Esophagus squamous epithelium (tissue), 5 donors: ENCODE measurements at places on chromosomes 12 and 14.
A peak's percentile ranks its signal among the peaks of the same experiment; 100 is the strongest.

- DNase-seq: no peak
These were observed 194.6 kb upstream of the FSCB start for GRCh38 chr14:44701563-44702263.

- DNase-seq: no peak
These were observed at the start of gene MTA1 for GRCh38 chr14:105419195-105420091. MTA1 (plus strand) TSS chr14:105419827; CDS start chr14:105420036, 209 bp downstream.

GRCh38 chr12:76201316-76201715 lies 116.8 kb upstream of the NAP1L1 start:
- DNase-seq: no peak

- DNase-seq: no peak
These were observed 87.3 kb upstream of the PLEKHA5 start for GRCh38 chr12:19042221-19042620.

DNA sequence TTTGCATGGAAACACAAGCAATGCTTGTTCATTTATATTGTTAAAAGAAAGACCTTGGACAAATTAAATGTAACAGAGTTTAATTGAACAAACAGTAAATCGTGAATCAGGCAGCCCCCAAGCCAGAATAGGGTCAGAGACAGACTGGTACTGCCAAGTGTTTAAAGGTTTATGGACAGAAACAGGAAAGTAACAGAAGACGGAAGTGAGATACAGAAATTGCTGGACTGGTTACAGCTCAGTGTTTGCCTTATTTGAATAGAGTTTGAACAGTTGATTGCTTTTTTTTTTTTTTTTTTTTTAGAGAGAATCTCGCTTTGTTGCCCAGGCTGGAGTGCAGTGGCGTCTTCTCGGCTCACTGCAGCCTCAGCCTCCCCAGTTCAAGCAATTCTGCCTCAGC lies 50.3 kb downstream of the DAO start:
- DNase-seq: no peak

- no peak for DNase-seq
These were observed 127.0 kb downstream of the SCAF11 start for GRCh38 chr12:45863332-45863731.

GRCh38 chr14:50854521-50854920 lies 17.3 kb upstream of the ABHD12B start:
- DNase-seq: no peak

GRCh38 chr12:131735153-131735456 lies 24.2 kb downstream of the SFSWAP start:
- DNase-seq: no peak

DNA sequence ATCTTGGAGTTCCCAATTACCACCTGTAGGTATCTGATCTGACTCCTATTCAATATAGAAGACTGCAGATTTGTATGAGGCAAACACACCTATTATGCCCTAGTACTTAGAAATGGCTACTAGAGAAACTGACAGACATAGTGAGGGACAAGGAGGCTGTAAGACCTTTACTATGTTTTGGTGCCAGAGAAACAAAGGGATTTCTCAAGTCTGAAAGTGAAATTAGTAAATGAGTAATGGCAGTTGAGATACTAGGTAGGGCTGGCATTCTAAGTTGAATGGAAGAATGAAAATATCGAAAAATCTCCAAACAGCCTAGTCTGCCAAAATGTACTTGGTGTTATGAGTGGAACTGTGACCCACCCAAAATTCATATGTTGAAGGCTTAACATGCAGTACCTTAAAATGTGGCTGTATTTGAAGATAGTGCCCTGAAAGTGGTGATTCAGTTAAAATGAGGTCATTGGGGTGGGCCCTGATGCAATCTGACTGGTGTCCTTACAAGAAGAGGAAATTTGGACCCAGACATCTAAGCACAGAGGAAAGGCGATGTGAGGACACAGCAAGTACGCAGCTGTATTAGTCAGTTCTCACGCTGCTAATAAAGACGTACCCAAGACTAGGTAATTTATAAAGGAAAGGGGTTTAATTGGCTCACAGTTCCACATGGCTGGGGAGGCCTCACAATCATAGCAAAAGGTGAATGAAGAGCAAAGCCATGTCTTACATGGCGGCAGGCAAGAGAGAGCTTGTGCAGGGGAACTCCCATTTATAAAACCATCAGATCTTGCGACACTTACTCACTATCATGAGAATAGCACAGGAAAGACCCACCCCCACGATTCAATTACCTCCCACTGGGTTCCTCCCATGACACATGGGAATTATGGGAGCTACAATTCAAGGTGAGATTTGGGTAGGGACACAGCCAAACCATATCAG lies 127.0 kb downstream of the APAF1 start:
- DNase-seq: no peak

DNA sequence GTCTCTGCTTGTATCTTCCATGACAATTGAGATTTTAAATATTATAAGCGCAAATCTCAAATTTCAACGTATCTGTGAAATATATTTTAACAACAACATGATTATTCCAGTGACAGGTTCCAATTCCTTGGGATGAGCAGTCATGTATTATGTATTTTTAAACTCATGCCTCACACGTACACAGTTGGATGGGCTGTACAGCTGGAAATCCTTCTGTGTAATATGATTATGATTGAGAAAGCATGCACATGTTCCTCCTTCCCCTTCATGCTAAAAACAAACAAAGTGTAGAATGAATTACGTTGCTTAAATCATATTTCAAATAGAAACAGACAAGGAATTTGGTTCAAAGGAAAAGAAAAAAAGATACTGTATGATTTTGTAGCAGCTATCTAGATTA lies 428.3 kb downstream of the TMTC2 start:
- no peak for DNase-seq

GRCh38 chr14:61252369-61253063 lies 28.6 kb downstream of the TMEM30B start:
- peak; percentile 11 for DNase-seq

DNA sequence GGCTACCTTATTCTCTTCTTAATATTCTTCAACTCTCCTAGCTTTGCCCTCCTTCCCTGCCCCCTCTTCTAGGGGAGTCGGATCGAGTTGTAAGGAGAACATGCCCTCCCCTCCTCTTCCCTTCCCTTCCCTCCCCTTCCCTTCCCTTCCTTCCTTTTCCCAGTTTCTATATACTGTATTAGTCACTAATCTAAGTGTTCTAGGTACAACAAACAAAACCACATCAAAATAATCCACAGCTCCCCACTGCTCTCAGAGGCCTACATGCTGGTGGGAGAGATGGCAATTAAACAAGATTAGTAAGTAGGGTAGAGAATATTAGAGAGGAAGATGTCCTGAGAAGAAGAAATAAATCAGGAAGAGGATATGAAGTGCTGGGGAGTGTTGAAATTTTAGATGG lies 119.9 kb upstream of the PZP start:
- no peak for DNase-seq

GRCh38 chr14:62497708-62498107 lies 547.5 kb downstream of the KCNH5 start:
- no peak for DNase-seq

DNA sequence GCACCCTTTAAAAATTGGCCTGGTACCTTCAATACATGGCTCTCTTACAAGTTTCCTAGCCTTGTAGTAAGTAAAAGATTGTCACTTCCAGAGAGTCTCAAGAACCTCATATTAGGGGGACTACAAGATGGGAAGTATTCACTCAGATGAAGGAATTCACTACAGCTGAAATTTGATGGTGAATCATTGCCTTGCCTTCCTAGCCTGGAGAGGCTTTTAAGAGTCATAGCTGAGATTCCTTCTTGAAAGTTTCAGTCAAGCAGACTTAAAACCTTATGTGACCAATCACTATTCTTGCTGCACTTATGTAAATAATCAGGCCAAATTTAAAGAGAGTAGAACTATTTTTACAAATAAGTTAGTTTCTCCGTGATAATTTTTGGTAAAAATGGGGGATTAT lies 451.6 kb downstream of the TRHDE start:
- DNase-seq: no peak

- DNase-seq: no peak
These were observed 20.6 kb upstream of the CPM start for GRCh38 chr12:68953536-68953935.

DNA sequence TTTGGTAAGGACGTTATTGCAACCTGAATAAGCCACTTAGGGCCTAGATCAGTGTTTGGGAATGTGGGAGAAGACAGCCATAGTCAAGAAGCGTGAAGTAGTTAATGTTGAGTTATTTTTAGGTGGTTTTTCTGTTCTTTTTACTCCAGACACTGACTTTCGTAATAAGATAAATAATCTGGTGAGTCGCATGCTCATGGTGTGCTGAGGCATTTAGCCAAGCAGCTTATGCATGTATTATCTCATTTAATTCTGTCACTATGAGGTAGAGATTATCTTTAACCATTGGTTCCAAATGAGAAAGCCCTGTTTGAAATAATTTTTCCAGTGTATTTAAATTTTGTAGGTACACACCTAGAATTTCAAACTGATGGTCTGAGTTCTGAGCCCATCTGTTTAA lies 67.3 kb downstream of the RCOR1 start:
- DNase-seq: no peak

DNA sequence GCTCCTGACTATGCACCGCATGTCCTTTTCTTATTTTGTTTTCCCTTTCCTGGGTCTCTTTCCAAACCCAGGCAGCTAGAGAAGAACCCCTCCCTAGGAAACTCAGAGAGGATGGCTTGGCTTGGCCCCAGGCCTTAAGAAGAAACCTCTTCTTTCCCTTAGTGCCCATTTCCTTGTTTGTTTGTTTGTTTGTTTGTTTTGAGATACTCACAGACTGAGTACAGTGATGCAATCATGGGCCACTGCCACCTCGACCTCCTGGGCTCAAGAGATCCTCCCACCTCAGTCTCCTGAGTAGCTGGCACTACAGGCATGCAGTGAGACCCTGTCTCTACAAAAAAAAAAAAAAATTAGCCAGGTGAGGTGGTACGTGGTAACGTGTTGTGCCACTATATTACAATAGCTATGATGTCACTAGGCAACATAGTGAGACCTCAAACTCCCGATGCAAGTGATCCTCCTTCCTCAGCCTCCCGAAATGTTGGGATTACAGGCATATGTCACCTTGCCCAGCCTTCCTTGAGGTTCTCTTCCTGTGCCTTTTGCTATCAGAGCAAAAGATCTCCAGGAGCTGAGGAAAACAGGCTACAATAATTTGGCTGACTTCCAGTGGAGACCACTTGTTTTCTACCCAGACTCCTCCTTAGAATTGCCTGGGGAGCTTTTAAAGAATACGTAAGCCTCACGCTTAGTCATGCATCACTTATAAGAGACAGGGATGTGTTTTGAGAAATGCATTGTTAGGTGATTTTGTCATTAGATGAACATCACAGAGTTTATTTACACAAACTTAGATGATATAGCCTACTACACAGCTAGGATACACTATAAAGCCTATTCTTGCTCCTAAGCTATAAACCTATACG lies 34.5 kb upstream of the LGALS3 start:
- no peak for DNase-seq

DNA sequence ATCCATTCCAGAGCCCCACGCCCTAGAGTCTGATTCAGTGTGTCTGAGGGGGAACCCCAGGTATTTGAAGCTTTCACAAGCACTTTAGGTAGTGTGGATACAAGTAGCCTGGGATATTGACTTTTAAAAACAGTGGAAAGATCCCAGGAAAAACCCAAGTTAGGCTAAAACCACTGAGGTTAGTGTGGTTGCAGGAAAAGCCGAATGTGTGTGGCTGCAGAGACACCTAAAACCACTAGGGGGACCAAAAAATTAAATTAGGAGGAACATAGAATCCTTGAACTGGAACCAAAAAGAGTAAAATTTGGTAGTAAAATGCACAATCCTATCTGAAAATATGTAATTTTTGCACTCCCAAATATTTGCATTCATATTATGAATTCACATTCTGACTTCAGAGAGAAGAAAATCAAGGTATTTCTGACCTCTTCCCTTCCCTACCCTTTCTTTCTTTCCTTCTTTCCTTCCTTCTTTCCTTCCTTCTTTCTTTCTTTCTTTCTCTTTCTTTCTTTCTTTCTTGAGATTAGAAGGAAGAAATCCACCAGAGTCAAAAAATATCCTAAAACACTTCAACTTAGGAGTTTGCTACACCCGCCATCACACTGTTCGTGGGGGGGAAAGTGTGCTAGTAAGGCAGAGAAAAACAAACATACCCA lies 37.8 kb downstream of the SLCO1A2 start:
- DNase-seq: no peak
